ENCODE measurements at places on chromosomes 5 and 9.

GRCh38 chr9:110640736-110641135, 27.9 kb upstream of the MUSK start:
- DNase-seq: no peak

DNA sequence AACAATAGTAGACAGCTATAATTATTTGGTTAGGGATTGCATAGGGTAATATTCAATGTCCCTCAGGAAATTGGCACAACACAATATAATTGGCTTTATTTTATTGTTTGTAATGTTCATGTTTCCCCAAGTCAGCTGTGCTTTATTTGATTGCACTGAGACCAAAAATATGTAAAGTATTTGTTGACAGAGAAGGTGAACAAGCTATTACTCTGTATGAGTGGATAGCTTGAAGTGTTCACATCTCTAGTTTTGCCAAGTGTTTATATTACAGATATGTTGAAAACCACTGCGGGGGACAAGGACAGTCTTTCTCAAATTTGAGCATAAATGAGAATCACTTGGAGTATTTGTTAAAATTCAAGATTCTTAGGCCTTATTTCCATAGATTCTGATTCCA, 83.3 kb downstream of the RAB3C start:
- no peak for DNase-seq

DNA sequence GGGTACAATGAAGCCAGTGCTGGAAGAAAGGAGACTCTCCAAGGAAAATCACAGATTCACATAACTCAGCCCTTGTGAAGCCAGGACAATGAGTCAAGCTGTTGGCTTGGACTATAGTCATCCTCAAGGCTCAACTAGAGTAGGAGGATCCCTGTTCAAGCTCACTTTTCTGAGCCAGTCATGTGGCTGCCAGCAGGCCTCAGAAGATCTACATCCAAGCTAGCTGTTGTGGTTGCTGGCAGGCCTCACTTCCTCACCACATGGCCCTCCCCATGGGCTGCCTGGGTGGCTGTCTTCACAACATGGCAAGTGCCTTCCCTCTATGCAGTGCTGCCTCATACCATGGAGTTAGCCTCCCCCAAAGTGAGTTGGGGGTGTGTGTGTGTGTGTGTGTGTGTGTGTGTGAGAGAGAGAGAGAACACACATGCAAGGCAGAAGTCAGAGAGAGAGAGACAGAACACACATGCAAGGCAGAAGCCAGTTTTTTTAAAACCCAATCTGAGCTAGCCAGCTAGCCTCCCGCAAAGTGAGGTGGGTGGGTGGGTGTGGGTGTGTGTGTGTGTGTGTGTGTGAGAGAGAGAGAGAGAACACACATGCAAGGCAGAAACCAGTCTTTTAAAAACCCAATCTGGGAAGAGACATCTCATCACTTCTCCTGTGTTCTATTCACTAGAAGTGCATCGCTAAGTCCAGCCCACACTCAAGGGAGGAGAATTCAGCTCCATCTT, 17.1 kb downstream of the SCAI start:
- DNase-seq: peak; percentile 23

- DNase-seq: no peak
Measured at GRCh38 chr5:82562696-82563240, 284.6 kb upstream of the RPS23 start.

- DNase-seq: no peak
Measured at GRCh38 chr9:3850098-3850497, 324.3 kb upstream of the RFX3 start.
